ENCODE measurements at places on chromosomes 13 and 19.

- DNase-seq, result no peak
These were observed 112.8 kb upstream of the PABPC3 start for GRCh38 chr13:24983094-24983493.

- no peak for DNase-seq
These were observed 32.2 kb downstream of the MRPL57 start for GRCh38 chr13:21208652-21209154.

DNA sequence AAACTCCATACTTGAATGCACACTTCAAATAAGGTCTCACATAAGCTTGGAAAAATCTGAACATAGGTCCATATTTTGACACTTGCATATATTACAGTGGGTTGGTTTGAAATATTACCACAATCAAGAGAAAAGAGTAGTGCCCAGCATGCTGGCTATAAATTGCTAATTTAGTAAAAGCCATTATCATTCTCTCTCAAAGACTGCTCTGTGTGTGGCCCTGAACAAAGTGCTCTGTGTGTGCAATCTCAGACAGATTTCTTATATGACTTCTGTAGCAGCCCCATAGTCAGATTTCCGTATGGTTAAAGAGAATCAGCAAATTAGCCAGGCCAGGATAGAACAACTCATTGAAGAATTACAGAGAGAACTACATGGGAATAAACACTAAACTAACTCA, 78.2 kb downstream of the LIG4 start:
- DNase-seq, result no peak

- no peak for DNase-seq
These were observed 661.2 kb downstream of the TBC1D4 start for GRCh38 chr13:74820809-74821208.

DNA sequence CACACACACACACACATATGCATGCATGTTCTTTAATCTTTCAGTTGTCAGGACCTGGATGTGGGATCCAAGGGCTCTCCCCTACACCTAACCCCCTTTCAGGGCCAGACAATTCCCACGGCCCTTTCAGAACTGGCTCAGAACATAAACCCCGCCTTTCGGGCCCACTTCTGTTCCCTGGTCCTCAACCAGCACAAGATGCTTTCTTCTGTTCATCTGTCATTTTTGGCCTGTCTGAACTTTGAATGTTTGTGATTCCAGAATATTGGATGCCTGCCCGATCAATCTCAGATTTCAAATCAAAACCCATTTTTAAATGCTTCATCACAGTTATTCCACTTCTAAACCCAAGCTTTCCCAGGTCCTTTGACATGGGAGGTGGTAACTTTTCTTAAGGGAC, 167.3 kb downstream of the USP12 start:
- DNase-seq, result no peak

DNA sequence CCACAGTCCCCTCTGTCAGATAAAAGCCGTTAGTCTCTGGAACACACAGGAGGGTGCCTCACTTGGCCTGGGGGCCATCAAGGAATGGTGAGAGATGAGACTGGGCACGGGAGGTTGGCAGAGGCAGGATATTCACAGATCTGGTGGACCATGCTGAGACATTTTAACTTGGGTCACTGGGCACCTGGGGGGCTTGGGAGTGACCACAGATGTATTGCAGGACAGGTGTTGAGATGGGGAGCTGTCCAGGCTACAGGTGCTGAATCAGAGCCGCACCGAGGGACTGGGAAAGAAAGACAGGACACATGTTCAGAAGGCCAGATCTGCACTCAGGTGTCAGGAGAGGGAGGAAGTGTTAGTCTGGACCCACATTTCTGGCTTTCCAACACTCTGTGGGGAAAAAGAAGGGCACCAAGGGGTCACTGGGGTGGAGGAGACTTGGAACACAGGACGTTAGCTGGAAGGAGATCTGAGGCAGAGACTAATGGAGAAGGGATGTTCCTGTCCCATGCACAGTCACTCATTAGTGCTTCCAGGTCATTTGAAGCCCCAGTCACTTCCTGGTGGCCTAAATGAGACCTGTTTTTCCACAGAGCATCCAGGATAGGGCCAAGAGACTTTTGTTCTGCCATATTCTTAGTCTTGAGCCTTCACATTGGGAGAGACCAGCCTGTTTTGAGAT, 56.1 kb downstream of the CHST8 start:
- DNase-seq, result peak; percentile 12

DNA sequence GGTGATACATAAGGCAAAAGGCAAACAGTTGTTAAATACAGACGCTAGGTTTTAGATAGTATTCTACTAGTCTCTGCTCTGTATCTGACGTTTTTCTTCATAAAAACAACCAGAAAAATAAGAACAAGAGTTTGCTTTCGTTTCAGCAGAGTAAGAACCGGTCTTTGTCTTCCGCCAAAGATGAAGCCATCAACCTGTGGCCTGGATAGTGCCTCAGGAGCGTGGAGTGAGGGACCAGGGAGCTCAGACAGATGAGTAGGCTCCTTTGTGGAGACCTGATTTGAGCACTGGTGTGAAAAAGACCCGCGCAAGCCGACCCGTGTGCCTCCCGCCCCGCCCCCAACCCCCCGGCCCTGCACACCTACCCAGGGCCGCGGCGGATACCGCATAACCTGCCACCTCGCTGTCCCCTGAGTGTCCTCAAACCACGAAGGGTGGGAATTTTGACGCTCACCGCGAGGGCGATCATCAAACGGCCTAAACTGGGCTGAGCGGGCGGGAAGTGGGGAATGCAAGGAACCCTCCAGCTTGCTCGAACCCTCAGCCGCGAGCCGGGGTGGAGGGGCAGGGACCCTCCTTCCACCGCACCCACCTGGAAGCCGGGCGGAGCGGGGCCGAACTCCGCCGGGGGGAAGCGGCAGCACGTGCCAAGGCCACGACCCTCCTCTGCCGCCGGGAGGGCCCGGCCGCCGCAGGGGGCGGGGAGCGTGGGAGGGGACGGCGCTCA, 866 bp upstream of the LMO7 start:
- no peak for DNase-seq

- DNase-seq, result no peak
These were observed 32.0 kb downstream of the USP12 start for GRCh38 chr13:27139565-27139964.

DNA sequence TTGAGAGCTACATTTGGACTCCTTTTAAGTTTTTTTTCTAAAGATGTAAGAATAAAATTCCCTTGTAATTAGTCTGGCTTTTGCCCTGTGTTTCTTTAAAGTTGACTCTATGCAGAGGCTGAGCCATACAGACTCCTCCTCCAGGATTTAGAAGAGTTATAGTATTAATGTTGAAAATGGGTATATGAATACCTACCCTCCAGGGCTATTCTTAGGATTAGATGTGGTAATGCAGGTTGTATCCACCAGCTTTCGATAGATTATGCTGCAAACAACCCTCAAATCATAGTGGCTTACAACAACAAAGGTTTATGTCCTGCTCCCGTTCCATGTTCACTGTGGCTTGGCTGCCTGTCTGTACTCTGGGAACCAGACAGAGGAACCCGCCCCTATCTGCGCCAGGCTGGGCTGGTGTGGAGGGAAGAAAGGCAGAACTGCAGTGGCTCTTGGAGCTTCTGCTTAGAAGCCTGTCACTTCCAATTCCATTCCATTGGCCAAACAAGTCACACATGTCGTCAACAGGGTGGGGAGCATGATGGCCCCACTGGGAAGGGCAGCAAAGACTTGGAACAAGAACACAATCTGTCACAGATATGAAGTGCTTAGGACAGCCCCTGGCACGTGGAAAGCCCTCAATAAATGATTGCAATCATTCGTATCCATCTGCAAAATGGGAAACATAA, 290.8 kb downstream of the FOXO1 start:
- no peak for DNase-seq

DNA sequence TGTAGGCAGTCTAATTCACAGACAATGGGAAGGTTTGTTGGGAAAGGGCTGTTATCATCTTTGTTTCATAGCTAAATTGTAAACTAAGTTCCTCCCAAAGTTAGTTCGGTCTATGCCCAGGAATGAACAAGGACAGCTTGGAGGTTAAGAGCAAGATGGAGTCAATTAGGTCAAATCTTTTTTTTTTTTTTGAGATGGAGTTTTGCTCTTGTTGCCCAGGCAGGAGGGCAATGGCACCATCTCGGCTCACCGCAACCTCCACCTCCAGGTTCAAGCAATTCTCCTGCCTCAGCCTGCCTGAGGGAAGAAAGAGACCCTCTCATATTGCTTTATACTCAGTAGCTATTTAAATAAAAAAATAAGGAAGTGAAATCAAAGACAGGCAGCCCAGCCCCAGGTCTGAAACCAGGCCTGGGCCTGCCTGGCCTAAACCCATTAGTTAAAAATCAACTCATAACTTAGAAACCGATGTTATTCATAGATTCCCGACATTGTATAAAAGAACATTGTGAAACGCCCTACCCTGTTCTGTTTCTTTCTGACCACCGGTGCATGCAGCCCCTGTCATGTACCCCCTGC, 297.4 kb upstream of the SGCG start:
- DNase-seq, result no peak

GRCh38 chr19:963486-963951, 20.6 kb upstream of the WDR18 start:
- no peak for DNase-seq

DNA sequence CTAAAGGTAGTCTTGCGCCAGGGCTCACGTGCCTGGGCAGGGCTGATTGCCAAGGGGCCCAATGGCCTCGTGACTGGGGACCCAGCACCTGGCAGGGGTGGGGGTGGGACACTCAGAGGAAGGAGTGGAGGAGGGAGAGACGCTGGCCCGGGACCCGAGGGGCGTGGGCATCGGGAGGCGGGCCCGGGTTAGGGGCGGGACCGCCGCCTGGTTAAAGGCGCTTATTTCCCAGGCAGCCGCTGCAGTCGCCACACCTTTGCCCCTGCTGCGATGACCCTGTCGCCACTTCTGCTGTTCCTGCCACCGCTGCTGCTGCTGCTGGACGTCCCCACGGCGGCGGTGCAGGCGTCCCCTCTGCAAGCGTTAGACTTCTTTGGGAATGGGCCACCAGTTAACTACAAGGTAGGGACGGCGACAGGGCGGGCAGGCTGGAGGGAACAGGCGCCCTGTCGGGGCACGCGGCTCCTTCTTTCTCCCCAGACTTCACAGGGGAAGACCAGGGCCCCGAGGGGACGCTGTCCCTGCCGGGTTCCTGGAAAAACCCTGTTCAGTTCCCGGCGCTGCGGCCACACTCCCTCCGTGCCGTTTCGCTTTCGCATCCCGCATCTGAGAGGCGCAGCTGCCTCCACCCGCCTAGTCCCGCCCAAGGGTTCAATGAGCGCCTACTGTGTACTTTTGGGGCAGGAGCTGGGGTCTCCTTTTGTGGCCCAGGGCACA, at the start of gene IFI30:
Gene IFI30, plus strand, starts transcription at position 242 of the 717 bp plus-strand sequence. Its CDS starts 29 bp downstream, at position 271.
- DNase-seq, result peak; percentile 94

DNA sequence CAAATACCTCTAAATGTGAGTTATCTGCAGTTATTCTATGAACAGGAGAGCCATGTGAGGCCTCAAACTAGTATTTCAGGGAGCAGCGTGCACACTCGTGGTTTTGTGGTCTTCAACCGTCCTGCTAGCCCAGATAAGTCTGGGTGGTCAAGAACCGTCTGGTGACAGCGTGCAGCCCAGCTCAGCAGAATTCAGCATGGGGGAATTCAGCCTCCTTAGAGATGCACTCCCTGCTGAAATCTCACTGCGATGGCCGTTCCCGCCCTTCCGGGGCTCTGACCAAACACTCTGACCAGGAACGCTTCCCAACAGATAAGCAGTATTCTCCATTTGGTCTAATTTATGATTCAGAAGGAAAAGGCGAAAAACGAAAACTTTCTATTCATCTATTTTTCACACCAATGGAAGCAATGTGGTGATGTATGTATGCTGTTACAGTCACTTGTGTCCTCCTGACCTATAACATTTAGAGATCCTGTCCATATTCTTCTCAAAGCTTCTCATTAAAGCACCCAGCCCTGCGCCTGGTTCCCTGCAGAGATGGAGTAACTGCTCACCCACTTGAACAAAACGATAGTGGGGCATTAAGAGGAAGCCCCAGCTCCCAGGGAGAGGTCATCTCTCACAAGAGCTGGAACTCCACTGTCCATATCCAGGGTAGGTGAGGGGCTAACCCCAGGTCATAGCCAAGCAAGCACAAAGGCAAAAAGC, 2.9 kb downstream of the ANKRD27 start:
- no peak for DNase-seq

- DNase-seq, result peak; percentile 93
These were observed 1.9 kb downstream of the FOXO1 start for GRCh38 chr13:40664350-40665125.

GRCh38 chr19:47215581-47215980, 15.4 kb downstream of the BBC3 start:
- DNase-seq, result no peak

DNA sequence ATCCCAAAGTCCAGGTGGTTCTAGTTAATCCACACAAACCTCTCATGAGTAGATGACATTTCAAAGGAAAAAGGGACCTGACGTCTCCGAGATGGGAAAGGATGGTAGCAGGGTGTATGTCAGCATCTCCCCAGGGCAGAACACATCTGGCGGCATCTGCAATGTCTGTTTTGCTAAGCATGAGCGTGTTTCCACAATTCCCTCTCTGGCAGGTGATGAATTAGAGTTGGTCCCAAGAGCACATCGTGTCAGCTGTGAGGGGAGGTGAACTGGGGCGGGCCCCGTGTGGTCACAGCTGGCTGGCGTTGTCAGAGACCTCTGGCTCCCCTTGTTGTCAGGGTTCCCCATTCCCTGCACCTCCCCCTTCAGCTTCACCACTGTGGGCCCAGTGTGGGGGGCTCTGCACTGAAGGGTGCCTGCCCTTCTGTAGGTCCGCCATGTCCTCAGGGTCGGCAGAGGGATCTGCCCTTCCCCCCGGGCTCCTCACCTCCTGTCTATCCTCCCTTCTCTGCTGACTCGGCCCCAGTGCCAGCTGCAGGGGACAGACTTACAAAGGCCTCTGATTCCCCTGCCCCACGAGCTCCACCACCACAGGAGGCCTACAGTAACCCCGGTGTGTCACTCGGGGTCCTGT, 58.2 kb downstream of the CDADC1 start:
- DNase-seq, result no peak

- DNase-seq, result no peak
These were observed 6.7 kb upstream of the TMPRSS9 start for GRCh38 chr19:2353159-2353886.

GRCh38 chr19:47339196-47339880, 7.4 kb downstream of the C5AR2 start:
- DNase-seq, result no peak

- DNase-seq, result no peak
These were observed 72.9 kb upstream of the GPR183 start for GRCh38 chr13:99379856-99380801.

DNA sequence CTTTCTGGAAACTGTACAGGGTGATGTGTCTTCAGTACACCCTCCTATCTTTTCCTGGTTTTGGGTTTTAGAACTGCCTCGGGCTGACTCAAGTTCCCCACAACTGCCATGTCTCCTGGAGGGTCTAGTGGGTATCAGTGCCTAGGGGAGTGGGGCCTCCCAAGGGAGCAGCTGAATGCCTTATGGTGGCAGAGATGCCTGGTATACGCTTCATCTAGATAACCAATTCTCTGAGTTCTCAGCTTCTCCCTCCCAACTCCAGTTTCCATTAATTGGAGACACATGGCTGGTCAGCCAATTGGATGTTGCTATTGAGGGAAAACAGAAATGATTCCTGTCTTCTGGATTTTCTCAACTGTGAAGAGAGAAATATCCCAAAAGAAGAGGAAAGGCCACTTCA, 12.8 kb downstream of the ZNF439 start:
- no peak for DNase-seq

- DNase-seq, result no peak
These were observed 14.2 kb downstream of the DPF1 start for GRCh38 chr19:38209671-38210457.

- peak; percentile 98 for DNase-seq
These were observed at the start of gene CLPTM1 for GRCh38 chr19:44954649-44955504. Gene CLPTM1, plus strand, starts transcription at chr19:44955380. Its CDS starts 16 bp downstream, at chr19:44955396.

GRCh38 chr19:18558604-18559003, 934 bp downstream of the KXD1 start:
- no peak for DNase-seq
